SJCRH30 (cell line): ENCODE measurements at places on chromosomes 13 and 19. TPM values are rescaled to one million over a fixed set of nuclear protein-coding genes. Genes with fewer than 3 reads are reported as not detected.

DNA sequence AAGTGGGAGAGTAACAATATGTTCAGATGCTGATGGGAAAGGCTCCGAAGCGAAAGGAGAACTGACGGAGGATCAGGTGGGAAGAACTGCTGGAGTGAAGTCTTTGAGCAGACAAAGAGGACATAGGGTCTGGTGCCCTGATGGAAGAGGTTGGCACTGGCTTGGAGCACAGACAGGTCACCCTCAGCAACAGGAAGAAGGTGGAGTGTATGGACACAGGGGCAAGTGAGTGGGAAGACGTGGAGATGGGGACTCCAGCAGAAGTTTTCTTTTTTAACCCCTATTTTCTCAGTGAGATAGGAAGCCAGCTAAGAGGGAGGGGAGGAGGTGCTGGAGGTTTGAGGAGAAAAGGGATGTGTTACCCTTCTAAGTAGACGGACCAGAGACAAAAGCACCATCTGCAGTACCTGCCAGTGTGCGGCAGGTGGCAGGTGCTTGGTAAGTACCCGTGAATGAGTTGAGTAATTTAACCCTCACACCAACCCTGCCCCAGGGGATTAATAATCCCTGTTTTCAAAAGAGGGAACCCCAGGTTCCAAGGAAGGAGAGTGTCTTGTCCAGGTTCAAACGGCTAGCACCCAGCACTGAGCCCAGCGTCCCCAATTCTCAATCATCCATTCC lies 11.2 kb downstream of the HAS1 start:
- DNase-seq, result no peak

DNA sequence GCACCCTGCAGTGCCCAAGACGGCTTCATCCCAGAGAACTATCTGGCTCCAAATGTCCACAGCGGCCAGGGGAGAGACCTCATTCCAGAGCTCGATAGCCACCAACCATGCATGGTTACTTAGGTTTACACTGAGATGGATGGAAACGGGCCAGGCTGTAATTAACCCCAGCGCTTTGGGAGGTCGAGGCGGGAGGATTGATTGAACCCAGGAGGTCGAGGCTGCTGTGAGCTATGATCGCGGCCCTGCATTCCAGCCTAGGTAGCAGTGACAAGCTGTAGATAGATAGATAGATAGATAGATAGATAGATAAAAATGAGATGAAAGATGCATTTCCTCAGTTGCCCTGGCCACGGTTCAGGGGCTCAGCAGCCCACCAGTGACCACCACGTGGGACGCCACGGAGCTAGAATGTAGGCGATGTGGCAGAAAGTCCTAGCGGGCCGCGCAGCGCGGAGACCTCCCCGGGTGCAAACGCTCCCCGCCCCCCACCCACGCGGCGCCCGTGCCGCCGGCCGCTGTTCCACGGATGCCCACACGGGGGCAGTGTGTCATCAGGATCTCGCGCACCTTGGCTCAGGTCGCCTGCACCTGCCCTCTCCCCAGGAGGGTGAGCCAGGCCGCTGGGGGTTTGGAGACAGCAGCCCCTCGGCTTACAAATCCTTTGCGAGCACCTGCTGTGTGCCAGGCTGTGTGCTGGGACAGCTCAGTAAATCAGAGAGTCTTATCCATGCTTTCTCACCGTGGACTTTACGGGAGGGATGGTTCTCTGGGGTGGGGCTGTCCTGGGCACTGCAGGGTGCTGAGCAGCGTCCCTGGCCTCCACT lies 13.5 kb upstream of the TLE5 start:
- DNase-seq, result peak; percentile 58

Gene C1QTNF9B
- not detected in 2 replicates for total RNA-seq

DNA sequence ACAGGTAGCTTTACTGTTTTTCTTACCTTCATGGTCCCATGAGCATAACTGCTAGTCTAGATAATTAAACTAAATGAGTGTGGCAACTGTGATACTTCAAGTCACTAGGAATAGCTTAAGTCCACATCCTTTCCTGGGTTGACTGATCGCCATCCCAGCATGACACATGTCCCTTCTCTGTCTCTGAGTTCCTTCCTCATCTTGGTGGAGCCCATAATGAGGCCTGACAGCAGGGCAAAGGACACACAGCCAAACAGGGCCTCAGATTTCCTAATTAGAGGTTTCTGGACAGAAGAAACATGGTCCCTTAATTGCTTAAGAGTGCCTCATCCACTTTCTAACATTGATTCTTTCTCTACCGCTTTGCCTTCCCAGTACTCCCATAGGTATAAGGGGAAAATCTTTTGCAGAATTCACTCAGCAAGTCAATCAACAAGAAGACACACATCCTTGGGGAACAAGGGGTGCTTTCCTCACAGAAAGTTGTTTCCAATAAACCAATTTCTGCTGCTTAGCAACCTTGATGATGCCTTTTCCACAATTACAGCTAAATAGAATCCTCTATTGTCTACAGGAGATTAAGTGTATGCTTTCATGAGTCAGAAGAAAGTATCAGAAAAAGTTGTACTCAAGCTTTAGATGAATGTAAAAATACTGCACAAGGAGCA lies 208.3 kb upstream of the SERP2 start:
- DNase-seq, result no peak

Gene CYP4F11
- 0.13 TPM in 1 of 2 replicates, not detected in the other for total RNA-seq

DNA sequence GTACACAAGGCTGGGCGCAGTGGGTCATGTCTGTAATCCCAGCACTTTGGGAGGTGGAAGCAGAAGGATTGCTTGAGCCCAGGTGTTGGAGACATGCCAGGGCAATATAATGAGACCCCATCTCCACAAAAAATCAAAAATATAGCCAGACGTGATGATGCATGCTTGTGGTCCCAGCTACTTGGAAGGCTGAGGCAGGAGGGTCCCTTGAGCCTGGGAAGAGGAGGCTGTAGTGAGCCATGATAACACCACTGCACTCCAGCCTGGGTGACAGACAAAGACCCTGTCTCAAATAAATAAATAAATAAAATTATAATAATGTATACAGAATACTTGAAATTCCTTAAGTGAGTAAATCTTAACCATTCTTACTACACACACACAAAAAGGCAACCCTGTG lies 127.7 kb downstream of the SPRY2 start:
- no peak for DNase-seq

Gene F10
- total RNA-seq, result 0.16 and 0.56 TPM in 2 replicates

GRCh38 chr13:47216176-47216822 lies 319.4 kb upstream of the HTR2A start:
- DNase-seq, result peak; percentile 25

Gene PRMT1
- total RNA-seq, result 385 and 390 TPM in 2 replicates

DNA sequence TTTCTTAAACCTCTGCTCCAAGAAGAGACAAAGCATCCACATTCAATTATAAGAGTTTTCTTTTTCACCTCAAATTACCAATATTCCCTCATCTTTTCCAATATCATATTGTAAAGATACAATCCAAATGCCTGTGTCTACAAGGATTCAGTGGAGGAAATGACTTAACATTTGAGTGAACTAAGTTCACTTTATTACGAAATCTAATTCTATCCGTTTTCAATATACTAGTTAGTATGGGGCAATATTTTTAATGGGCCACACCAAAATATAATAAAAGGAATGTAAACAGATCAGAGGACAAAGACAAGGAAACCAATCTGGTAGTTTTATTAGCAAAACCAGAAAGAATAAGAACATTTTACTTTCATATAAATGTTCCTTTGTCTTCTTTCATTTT lies 136.0 kb downstream of the DCLK1 start:
- DNase-seq, result no peak

Gene IFNL3
- total RNA-seq, result not detected in 2 replicates
